Activated T-helper 1 cell treated with anti-CD3 and anti-CD28 coated beads, Interleukin-2, amount 50 U/mL, for 16 hours (primary cell): ENCODE measurements at places on chromosomes 3 and 15.

DNA sequence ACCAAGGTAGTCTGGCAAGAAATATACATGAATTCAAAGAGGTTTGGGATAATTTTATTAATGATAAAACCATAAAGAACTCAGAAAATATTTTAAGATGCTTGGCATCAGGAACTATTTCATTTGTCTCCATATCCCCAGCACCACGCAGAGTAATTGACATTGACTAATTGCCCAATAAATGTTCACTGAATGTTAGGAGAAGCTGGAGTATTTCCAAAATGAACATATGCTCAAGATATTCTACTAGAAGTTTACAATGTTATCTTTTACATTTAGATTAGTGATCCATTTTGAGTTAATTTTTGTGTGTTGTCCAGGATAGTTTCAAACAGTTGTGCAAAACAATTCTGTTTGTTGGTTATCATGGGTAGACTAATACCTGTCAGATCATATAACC is 298.8 kb upstream of the CTDSPL start:
- no peak for DNase-seq

- no peak for DNase-seq
Measured at GRCh38 chr3:23172059-23172458, 31.1 kb upstream of the UBE2E2 start.

DNA sequence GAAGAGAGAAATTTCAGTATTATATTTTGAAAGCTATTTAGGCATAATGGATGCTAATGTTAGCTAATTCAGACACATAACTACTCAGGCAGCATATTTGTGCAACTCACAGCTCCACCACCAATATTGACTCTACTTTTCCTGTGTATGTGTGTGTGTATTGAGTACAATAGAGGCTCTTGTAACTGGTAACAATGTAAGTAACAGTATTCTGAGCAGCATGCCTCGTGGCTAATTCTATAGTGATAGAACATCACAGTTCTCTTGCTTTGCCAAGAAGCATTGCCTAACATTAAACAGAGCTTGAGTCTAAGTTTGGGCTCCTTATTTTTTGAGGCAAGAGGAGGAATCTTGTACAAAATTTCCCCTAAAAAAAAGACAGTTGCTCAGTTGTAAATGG is 98.6 kb upstream of the ARHGEF26 start:
- no peak for DNase-seq

DNA sequence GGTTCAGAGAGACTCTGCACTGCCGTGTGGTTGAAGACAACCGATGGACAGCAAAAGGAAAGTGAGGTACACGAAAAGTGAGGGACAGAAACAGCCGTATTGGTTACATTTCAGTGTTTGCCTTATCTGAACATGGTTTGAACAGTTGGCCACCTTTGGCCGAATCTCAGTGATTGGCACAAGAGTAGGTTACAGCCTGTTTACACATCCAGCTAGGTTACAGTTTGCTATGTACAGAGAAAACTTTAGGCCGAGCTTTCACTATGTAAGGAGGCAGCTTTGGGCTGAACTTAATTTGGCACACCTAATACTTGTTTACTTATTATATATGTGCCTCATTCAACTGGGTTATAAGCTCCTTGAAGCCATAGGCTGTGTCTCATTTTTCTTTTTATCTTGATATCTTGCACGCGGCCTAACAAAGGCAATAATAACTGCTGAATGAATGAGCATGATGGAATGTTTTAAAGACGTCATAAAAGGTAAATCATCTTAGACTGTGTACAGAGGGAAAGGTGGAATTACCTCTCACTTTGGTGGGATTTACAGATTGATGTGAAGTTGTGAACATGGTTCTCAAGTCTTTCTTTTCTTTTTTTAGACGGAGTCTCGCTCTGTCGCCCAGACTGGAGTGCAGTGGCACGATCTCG is 17.2 kb upstream of the GREM1 start:
- DNase-seq, result no peak

GRCh38 chr3:5122741-5123706 is 932 bp downstream of the ARL8B start:
- no peak for DNase-seq

- no peak for DNase-seq
Measured at GRCh38 chr3:155007729-155008128, 72.4 kb upstream of the MME start.

DNA sequence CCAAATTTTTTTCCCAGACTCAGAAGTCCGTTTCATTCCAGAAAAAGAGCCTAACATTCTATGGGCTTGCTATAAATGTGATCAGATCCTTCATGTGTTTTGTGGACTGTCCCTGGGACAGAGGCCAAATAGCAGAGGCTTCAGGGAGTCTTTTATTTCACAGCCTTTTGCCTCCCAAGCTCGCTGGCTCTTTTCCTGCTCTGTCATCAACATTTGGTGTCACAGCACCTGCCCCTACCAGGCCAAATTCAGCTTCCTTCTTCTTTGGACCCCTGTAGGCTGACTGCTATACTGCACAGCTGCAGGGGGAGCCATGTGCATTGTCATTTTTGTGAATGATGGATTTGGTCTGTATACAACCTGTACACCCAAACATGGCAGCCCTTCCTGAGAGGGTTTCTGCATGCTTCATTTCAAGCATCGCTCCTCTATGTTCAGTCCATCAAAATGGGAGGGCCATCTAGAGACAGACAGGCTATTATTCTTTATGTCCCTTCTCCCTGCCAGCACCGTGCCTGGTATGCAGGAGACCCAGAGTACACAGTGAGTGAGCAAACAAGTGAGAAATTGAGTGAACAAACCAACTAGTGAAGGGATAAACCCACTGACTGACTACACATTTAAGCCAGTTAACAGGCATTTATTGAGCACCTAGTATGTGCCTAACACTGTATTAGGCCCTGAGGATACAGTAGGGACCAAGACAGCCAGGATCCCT is 17.9 kb upstream of the RPP14 start:
- no peak for DNase-seq

DNA sequence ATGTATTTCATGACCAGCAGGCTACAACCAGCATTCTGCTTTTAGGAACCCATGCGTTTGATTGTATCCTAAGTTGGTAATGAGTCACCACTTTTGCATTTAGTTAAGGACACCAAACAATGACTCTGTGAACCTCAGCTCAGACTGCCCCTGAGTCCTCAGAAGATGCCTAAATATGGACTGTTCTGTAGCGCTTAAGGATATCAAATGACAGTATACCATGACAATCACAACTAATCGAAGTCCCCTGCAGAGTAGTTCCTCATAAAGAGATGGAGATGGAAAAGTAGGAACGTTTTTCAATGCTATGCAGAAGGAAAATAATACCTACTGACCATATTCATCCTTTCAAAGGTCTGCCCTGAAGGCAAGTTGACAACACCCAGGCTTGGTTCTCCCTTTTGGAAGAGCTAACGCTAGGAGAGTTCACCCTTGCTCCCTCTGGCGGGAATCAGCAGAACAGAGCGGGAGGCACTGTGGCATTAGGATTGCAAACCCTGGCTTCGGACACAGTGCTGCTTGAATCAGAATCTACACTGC is 508.6 kb downstream of the FHIT start:
- DNase-seq, result no peak

DNA sequence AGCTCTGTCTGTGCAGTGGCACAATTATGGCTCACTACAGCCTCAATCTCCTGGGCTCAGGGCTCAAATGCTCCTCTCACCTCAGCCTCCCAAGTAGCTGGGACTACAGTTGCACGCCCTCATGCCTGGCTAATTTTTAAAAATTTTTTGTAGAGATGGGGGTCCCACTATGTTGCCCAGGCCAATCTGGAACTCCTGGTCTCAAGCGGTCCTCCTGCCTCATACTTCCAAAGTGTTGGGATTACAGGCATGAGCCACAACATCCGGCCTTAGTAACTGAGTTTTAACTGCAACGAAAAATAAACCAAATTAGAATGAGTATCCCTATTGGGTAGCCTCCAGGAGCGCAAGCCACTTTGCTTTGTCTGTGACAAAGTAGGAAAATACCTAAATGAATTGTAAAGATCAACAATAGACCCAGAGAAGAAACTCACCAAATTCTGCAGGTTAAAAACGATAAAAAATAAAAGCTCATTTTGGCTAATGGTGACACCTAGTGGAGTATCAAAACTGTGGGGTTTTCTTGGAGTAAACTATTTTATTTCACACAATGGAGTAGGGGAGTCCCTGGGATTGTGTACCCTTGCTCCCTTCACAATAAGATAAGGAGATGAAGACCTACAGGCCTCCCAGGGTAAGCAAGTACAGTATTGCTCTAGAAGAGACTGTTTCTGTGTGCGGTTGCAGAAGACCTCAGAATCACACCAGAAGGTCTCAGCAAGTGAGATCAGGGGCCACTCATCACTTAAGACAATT is 21.0 kb upstream of the CA12 start:
- DNase-seq, result no peak

GRCh38 chr3:187740421-187741399 is 4.6 kb downstream of the BCL6 start:
- DNase-seq, result peak; percentile 49

DNA sequence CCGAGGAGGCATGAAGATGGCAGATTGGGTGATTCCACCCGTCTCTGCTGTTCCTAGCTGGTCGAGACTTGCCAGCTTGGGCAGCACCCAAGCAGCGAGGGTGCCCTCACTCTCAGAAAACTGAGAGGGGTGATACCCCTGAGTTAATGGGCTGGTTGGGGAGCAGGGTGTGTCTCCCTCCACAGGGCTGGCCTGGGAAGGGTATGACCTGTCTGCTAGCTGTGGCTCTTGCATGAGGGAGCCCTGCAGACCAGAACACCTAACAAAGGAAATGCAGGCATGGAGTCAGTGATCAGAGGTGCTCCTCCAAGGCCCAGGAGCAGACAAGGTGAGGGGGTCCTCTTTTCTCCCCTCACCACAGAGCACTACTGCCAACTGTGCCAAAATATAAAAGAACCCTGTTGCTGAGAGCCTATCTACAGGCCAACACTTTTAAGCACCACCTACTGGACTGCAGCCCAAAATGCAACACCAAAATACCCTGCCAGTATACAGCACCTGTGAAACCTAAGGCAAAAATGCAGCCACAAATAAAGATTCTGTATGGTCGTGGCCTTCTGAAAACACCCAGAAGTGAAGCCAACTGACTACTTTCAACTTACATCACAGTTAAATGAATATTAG is 35.8 kb upstream of the PPM1L start:
- no peak for DNase-seq

- DNase-seq, result no peak
Measured at GRCh38 chr3:4432259-4432658, 34.8 kb downstream of the SUMF1 start.

GRCh38 chr3:126104028-126104635 is 20.2 kb upstream of the SLC41A3 start:
- DNase-seq, result no peak

- DNase-seq, result no peak
Measured at GRCh38 chr3:171225708-171226107, 199.2 kb upstream of the SLC2A2 start.
